ENCODE measurements at places on chromosomes 6 and 20.

DNA sequence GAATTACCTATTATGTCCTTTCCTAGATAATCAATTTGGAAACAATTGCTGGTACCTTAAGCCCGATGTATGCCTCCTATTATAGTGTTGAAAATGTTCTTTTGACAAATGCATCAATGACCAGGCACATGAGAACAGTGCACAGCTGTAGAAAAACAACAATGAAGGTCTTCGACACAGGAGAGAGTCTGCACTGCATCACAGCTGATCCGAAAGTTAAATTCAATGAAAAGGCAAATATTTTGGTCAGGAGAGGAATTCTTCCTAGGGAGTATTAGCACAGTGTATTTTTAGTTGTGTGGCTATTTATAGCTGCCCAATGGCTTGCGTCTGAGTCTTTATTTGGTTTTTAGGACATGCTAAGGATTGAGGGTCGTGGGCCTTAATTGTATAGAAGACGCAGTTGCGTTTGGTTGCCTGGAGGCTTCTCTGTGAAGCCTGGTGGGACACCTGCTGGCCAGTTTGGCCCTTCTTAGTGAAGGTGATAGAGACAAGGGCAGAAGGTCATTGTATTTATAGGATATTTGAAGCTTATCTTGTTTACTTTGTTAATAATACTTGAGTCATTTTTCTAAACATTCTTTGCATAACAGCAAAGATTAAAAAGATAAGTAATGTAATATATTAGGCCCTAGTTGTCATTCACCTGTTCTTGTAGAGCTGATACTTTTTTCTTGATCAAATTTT lies 72.3 kb downstream of the CDYL start:
- no peak for DNase-seq

GRCh38 chr20:64053841-64054661 lies 4.6 kb upstream of the SOX18 start:
- DNase-seq: no peak

GRCh38 chr20:40280616-40281015 lies 408.4 kb downstream of the MAFB start:
- no peak for DNase-seq

GRCh38 chr6:90463359-90463758 lies 123.5 kb downstream of the MAP3K7 start:
- DNase-seq: no peak

DNA sequence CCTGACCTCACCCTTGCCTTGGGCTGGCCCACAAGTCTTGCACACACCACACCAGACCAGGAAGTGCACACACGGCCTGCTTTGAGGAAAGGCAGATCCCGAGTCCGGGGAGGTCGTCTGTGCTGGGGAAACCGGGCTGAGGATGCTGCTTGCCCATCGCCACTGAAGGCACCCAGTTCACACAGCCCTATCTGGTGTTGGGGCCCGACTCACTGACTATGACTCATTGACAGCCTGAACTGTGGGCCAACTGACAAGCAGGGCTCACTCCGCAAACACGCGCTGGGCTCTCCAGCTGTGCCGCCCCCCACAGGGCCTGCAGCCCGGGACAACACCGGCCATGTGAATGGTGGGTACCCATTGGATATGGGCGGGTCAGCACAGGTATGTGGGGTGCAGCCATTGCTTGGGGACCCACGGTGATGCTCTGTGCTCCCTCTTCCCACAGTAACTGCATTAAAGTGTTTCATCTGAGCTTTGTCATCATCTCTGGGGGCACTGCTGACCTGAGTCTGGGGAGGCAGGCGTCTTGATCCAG lies 1.6 kb downstream of the SAMD10 start:
- no peak for DNase-seq

DNA sequence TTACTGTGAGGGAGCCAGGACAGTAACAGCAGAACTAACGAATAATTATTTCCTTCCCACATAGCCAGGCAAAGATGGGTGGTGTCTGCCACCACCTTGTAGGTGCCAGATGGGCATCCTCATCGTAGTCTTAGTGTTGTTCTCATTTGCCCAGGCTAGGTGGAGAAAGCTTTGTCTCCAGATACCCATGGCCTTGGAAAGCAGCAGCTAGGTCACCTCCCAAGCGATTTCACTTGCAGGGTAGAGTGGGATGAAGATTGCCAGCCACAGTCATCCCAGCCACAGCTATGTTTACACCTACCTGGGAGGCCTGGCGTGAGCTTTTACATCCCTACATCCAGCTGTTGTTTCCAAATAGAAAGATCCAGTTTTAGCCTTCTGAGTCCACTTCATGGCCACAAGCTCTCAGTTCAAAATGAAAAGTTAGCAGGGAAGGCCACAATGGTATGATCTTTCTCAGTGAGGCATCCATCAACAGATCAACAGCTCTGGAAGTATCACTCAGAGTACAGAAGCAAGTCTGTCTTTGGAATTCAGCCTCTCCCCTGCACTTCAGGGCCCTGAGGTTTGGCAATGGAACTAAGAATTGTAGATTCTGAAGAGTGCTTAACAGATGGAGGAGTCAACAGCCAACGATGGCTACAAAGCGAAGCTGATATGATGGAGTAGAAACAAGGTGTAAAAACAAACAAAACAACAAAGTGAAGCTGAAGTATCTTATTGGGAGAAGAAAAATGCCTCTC lies 11.0 kb upstream of the SNRPC start:
- DNase-seq: peak; percentile 89
